ENCODE measurements at places on chromosomes 16 and 17.

DNA sequence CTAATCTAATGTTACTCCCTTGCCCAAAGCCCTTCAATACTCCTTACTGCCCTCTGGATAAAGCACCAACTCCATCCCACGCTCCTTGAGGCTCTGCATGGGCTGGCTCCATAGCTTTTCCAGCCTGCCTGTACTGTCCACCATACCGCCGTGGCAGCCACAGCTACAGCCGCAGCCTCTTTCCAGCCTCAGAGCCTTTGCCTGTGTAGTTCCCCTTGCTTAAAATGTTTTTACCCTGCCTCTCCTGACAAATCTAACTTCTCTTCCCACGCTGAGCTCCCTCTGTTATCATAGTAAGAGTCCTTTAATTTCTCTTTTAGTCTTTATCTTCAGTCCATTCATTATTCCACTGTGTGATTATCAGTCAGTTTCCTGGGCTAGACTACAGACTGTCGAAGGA is 22.0 kb downstream of the TEX14 start:
- DNase-seq = no peak

GRCh38 chr17:80222376-80223141 is 2.3 kb downstream of the SLC26A11 start:
- DNase-seq = no peak

GRCh38 chr16:84810518-84811273 is 9.1 kb upstream of the CRISPLD2 start:
- no peak for DNase-seq

- DNase-seq = peak; percentile 82
Observed at GRCh38 chr17:77734371-77735080, 224.0 kb upstream of the TNRC6C start.

- no peak for DNase-seq
Observed at GRCh38 chr17:66397486-66397885, 95.1 kb downstream of the PRKCA start.

- DNase-seq = no peak
Observed at GRCh38 chr16:12182212-12182611, 205.7 kb downstream of the SNX29 start.

GRCh38 chr16:51151435-51151960 is 428 bp upstream of the SALL1 start:
- peak; percentile 9 for DNase-seq

DNA sequence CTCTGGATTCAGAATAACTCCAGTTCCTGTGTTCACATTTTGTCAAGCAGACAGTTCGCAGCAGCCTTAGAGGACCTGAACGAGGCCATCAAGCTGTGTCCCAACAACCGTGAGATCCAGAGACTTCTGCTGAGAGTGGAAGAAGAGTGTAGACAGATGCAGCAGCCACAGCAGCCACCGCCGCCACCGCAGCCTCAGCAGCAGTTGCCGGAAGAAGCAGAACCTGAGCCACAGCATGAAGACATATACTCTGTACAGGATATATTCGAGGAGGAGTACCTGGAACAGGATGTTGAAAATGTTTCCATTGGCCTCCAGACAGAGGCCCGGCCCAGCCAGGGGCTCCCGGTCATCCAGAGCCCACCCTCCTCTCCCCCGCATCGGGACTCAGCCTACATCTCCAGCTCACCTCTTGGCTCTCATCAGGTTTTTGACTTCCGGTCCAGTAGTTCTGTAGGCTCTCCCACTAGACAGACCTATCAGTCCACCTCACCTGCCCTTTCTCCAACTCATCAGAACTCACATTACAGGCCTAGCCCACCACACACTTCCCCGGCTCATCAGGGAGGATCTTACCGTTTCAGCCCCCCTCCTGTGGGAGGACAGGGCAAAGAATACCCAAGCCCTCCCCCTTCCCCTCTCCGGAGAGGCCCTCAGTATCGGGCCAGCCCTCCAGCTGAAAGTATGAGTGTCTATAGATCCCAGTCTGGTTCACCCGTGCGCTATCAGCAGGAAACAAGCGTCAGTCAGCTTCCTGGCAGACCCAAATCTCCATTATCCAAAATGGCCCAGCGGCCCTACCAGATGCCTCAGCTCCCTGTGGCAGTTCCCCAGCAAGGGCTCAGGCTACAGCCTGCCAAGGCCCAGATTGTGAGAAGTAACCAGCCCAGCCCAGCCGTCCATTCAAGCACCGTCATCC is 25.9 kb downstream of the CYB561 start:
- DNase-seq = no peak

DNA sequence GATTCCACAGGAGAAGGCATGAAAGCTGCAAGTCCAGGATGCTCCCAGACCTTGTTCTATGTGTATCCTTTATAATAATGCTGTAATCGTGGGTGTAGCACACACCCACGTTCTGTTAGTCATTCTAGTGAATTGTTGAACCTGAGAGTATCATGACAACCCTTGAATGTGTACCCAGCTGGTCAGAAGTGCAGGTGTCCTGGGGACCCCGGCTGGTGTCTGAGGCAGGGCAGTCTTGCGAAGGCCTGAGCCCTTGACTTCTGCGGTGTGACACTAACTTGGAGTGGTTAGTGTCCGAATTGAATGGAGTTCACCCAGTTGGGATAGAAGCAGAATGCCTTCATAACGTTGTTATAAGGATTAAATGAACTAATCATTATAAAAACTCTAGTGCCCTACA is 218.0 kb upstream of the TNRC6C start:
- no peak for DNase-seq

DNA sequence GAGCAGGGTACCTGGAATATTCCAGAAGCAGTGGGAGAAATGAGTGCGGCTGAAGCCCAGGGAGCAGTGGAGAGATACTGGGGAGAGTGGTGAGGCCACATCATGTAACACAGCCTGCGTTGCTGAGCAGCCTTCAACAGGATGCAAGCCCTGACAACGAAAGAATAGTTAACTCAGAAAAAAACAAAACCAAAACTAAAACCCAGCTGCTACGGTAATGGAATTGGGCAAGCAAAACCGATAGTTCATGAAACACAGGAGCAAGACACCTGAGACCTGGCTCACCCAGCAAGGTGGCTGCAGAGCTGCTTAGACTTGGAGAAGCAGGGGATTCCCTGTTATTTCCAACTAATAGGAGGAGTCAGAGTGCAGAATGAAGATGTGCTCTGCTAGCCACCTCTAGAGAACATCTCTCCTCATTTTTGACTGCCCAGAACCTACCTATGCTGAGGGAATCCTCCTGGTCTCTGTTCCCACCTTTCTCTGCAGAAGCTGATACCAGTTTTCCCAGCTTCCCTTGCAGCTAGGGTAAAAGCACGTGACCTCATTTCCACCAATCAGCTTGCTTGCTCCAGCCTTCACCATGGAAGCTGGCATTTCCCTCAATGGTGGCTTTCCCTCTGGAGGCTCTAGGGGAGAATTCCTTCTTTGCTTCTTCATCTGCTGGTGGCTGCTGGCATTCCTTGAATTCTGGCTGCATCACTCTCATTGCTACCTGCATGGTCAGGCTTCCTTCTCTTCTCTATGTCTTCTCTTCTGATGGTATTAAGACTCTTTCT is 59.4 kb upstream of the XYLT1 start:
- DNase-seq = no peak

DNA sequence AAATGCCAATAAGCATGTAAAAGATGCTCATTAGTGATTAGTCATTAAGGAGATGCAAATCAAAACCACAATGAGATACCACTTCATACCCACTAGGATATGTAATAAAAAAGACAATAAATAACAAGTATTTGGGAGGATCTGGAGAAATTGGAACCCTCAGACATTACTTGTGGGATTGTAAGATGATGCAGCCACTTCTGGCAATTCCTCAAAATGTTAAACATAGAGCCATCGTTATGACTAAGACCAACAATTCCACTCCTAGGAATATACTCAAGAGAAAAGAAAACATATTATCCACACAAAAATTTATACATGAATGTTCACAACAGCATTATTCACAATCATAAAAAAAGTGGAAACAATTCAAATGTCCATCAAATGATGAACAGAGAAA is 336.2 kb upstream of the PMFBP1 start:
- no peak for DNase-seq

DNA sequence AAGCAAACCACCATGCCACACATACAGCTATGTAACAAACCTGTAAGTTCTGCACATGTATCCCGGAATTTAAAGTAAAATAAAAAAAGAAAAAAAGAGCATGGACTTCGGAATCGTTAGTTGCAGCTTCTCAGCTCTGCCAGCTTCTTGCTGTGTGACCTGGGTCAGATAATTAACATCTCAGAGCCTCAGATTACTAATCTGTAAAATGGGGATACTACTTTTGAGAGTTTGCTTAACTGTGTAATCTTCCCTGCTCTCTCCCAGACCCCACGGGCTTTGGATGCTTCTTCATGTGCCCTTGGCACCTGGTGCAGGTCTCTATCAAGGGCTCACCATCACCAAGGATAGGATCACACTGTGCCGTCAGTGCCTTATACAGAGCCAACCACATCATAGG is 16.6 kb downstream of the HSD17B2 start:
- DNase-seq = no peak

GRCh38 chr17:30947796-30948195 is 23.0 kb upstream of the RNF135 start:
- no peak for DNase-seq

GRCh38 chr16:58124601-58124915 is 4.6 kb downstream of the CFAP20 start:
- DNase-seq = no peak

DNA sequence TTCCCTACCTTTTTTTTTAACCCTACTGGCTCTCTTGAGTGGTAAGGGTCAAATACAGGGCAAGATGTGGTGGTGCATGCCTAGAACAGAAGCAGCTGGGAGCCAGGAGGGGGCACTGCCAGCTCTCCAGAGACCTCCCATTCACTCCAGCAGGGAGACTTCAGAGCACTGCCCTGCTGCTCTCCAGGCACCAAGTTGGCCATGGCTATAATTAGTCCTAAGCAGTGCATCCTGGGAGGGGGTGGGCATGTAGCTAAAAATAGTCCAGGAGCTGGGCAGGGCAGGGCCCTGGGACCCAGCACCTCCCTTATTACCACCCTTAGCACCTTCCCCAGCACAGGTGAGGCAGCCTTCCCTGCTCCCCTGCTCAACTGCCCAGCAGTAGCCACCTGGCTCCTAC is 3.5 kb downstream of the CORO6 start:
- DNase-seq = no peak

DNA sequence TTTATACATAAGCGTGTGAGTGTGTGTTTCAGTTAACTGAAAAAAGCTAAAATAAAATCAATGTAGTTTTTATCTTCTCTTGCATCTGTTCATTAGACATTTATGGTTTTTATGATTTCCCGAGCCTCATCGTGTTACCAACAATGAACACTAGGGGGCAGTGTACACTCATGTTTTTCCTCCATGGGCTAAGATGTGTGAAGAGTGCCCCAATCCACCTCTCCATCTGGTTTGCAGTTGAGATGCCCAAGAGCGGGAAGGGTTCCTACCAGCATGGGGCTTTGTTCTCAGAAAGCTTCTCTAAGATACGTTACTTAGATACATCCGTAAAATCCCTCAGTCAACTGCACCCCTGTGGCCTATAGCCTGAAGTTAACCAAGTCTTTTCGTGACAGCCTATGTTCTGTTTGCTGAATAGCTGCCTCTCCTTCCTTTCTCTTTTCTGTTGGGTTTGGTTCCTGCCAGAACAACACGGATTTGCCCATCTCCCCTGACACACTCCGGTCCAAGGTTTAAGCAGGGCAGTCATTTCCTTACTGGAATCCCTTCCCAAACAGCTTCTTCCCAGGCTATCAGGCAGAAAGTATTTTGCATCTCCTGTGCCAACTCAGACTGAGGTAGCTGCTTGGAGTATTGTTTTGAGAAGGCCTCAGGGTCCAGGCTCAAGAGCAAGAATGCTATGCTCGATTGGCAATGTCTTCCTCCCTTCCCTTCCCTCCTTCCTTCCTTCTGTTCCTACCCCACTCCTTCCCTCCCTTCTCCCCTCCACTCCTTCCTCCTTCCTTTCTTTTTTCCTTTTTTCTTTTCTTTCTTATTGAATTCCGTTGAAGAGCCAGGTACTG is 12.9 kb upstream of the ELAC2 start:
- peak; percentile 35 for DNase-seq

DNA sequence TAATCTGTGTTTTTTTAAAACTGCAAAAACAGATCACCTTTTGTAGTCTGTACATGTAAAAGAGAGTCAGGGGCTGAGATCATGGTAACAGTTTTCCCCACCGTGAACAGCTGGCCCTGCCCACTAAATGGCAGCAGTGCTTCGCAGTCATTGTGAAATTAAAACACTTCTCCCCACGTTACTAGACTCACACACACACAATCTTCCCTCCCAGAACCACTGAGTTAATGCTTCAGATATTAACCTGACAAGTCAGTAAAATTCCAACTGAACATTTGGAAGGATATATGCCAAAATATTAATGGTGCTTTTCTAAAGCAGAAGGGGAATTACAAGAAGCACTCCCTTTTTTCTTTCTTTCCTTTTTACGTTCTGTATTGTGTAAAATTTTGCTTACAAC is 1.2 kb upstream of the CD300LG start:
- DNase-seq = no peak

DNA sequence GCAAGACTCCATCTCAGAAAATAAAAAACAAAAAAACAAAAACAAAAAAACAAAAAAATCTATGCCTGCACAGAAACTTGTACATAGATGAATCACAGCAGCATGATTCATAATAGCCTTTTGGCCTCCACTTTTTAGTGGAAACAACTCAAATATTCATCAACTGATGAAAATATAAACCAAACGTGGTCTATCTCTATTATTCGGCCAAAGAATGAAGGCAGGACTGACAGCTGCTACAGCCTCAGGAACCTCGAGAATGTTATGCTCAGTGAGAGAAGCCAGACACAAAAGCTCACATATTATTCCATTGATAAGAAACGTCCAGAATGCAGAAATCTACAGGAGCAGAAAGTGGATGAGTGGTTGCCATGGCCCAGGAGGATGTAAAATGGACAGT is 19.8 kb downstream of the PPL start:
- DNase-seq = no peak

DNA sequence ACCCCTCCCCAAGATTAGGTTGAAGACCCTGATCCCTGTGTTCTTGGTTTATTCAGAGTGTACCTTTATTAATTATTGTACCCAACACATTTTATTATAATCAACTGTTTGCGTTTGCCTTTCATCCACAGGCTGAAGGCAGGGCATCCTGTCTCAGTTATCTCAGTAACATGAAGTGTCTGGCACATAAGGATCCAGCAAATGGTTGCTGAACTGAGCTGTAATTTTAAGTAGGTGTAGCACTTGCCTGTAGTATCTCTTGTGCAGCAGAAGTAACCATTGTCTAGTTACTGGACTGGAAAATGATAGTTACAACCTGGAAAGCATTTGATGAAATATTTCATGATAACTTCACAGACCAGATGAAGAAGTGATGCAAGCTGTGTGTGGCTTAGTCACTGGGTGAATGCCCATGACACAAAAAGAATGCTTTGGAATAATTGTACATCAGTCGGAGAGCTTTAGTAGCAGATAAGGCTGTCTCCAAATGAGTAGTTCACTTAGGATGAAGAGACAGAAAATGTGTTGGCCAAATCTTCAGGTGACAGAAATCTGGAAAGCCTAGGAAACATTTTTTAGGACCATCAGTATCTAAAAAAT is 56.6 kb downstream of the ESRP2 start:
- no peak for DNase-seq

DNA sequence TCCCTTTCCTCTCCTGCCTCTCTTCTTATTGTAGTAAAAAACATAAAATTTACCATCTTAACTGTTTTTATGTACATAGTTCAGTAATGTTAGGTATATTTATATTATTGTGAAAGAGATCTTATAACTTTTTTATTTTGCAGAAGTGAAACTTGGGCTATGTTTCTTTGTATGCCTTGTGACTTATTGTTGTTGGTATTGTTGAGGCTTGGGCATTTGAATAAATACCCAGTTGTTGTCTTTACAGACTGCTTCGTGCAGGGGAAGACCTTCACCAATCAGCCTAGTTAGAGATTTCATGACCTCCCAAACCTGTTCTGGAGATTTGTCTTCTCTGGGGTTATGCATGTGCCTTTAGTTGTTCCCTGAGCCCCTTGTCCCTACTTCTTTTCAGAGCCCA is 31.9 kb downstream of the REXO5 start:
- DNase-seq = no peak
